ENCODE measurements at places on chromosomes 4 and X. TPM values are rescaled to one million over a fixed set of nuclear protein-coding genes. Genes with fewer than 3 reads are reported as not detected.

ARHGAP6 gene
- 4.1 TPM for total RNA-seq

ASB12 gene
- 0.33 TPM for total RNA-seq

FMR1NB gene
- not detected for total RNA-seq

TLR7 gene
- not detected for total RNA-seq

LRRC66 gene
- total RNA-seq: 1.3 TPM

NSUN7 gene
- 8.5 TPM for total RNA-seq

EREG gene
- not detected for total RNA-seq

SYN1 gene
- 2.9 TPM for total RNA-seq

RAB33B gene
- total RNA-seq: 11.4 TPM

MAGEB16 gene
- total RNA-seq: not detected

MAGEC2 gene
- total RNA-seq: not detected

TMEM31 gene
- not detected for total RNA-seq

GUCY1A1 gene
- not detected for total RNA-seq

DSPP gene
- total RNA-seq: not detected

GABRQ gene
- 0.41 TPM for total RNA-seq

DNA sequence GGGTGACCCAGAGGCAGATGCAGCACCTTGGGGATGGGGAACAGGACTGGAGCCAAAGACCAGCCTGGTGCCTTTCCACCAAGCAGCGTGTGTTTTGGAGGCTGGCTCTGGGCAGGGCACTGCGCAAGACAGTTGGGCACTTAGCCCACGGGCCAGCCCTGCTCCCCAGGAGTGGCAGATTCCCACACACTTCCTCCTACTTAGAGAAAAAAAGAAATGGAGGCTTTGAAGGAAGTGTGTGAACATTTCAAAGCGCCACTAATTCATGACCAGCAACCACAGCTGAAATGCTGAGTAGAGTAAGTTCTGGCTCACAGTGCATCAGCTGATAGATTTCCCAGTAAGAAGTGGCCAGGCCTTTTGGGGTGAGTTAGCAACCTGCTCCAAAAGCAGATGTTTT, 54.9 kb upstream of the LGI2 start:
- DNase-seq: no peak

DNA sequence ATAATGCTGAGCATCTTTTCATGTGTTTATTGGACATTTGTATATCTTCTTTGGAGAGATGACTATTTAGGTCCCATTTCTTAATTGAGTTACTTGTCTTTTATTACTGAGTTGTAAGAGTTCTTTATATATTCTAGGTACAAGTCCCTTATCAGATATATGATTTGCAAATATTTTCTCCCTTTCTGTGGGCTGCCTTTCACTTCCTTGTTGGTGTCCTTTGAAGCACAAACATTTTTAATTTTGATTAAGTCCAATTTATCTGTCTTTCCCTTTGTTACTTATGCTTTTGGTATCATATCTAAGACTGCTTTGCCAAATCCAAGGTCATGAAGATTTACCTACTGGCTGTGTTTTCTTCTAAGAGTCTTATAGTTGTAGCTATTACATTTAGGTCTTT, 113.2 kb downstream of the HNRNPD start:
- no peak for DNase-seq

- DNase-seq: no peak
These were observed 42.3 kb upstream of the RNF128 start for GRCh38 chrX:106684207-106684606.

- no peak for DNase-seq
These were observed 28.2 kb downstream of the SAT1 start for GRCh38 chrX:23811108-23811651.

DNA sequence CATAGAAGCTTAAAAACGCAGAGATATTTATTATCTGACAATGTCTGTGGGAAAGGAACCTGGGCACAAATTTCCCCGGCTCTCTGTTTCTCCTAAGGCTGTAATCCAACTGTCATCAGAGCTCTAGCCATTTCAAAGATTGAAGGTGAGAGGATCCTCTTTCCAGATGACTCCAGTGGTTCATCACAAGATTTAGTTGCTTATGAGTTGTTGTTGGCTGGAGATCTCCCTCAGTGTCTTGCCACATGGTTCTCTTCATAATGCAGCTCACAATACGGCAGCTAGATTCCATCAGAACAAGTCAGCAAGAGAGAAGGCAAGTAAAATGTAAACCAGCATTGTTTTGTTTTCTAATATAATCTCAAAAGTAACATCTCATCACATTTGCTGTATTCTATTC, 369.4 kb downstream of the GASK1B start:
- no peak for DNase-seq

GRCh38 chr4:183959319-183960045, 54.4 kb downstream of the STOX2 start:
- no peak for DNase-seq

GRCh38 chrX:117510453-117510852, 606.2 kb downstream of the KLHL13 start:
- DNase-seq: no peak

- DNase-seq: no peak
These were observed 95.4 kb downstream of the NKX6-1 start for GRCh38 chr4:84403656-84404055.

DNA sequence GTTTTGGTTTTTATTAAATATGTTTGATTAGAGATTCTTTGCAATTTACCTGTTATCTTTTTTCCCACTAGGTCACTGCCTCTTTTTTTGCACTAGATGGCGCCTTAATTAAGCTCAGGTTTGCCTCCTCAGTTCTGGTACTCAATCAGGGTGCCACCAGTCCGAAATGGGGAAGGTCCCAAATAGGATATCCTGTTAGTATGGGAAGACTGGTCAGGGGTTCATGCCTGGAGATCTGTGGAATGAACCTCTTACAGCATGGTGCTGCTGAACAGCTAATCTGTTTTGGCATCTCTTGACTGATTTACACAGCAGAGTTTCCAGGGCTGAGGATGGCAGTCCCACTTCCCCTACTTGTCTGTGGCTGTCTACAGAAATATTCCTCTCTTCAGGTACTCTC, 24.2 kb upstream of the VSIG1 start:
- DNase-seq: peak; percentile 1

- peak; percentile 27 for DNase-seq
These were observed 584 bp downstream of the SUV39H1 start for GRCh38 chrX:48696909-48697727.

- no peak for DNase-seq
These were observed 38.6 kb downstream of the TMEM150C start for GRCh38 chr4:82523179-82523578.

DNA sequence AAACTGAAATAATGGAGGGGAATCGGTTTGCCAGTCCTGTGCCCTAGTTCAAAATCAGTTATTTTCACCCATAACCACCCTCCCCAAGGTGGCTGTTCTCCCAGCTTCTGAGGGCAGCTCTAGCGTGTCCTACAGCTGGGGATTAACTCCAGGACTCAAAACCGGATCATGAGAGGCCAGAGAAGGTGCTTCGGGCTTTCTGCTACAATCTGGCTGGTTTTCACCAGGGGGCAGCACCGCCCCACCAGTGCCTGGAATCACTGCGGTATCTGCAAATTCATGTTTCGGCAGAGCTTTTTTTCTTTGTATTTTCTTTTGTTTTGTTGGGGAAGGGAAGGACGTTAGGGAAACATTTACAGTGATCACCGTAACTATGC, 28.4 kb downstream of the PDHA1 start:
- peak; percentile 72 for DNase-seq

DNA sequence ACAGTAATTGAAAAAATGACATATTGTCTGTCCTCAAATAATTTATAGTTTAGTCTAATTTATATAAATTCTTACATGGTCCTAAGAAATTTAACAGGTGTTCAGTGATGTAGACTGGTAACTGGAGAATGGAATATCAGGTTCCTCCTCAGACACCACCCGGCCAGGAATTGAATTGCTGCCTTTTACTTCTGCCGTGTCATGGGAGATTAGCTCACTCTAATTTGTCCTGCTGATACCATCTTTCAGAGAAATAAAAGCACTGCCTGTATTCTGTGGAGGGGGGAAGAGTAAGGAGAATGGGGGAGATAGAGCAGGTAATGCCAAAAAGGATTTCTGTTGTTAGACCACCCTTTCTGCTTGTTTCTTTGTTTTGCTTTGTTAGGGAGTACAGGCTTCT, 125.2 kb upstream of the KLHL4 start:
- no peak for DNase-seq

GRCh38 chrX:72304877-72305276, 837 bp downstream of the CITED1 start:
- no peak for DNase-seq

GRCh38 chrX:152937236-152937635, 39.4 kb downstream of the ZNF185 start:
- DNase-seq: no peak

DNA sequence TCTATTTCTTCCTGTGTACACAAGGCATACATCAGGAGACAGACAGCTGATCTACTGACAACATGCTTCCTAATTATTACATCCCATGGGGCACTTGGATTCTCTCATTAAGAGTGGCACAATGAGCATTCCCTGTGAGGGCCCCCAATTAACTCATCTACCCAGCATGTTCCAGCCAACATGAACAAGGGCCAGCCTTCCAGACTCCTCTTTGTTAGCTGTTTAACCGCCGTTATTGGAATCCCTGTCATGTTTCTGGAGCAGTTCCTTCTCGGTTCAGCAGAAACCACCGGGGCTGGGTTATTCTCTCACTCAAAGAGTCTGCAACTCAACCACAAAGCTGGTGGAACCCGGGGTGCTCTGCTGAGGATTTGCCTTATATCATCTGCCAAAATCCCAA, 9.9 kb upstream of the GPM6B start:
- no peak for DNase-seq

DNA sequence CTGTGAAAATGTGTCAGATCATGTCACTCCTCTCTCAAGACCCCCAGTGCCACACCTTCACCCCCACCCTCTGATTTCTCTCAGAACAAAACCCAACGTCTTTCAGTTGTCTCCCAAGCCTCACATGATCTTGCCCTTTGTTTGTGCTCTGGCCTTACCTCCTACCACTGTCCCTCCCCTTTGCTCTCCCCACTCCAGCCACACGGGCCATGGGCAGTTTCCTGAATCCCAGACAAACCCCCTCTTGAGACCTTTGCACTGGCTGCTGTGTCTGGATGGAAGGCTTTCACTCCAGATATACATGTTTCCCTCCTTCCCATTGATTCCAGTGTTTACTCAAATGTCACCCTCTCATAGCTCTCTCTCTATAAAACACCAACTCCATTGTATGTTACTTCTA, 3.6 kb upstream of the CENPE start:
- DNase-seq: no peak

DNA sequence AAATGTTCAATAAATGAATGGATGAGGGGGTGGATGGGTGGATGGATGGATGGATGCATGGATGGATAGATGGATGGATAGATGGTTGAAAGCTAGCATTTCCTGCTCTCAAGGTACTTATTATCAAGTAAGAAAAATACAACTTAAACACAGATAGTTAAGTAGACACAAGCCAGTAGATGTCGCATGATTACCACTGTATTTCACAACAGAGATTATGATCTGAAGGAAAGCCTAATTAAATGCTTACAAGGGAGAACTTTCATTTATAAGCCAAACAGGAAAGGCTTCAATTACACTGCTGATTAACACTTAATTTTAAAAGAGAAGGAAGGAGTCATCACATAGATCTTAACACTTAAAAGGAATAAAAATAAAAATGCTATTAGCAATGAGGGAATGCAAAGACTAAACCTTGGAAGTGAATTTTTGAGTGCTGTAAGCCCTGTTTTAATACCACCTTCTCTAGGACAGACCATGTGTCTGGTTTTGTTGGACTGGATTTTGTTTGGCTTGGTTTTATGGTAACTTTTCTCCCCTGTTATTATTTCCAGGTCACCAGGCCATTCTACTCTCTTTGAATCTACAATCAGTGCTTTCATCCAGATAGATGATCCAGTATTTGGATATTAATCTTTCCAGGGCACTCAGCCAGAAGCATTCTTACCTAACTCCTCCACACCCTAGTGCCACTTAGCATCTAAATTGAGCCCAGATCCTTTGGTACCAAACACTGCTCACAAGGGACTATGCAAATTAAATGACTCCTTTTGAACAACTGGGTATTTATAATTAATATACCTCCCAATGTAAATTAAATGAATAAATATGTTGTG, 75.5 kb upstream of the SLC39A8 start:
- DNase-seq: no peak

GRCh38 chrX:71464968-71465367, 67.9 kb upstream of the OGT start:
- no peak for DNase-seq

GRCh38 chrX:24696294-24696693, 2.6 kb downstream of the POLA1 start:
- no peak for DNase-seq

GRCh38 chr4:36320117-36320896, 38.9 kb downstream of the DTHD1 start:
- DNase-seq: no peak

- DNase-seq: no peak
These were observed 75.2 kb upstream of the NUDT6 start for GRCh38 chr4:122997463-122998101.

GRCh38 chr4:79290376-79290775, 35.5 kb downstream of the NAA11 start:
- DNase-seq: no peak

- DNase-seq: no peak
These were observed 135.6 kb upstream of the PLS3 start for GRCh38 chrX:115425359-115425758.

DNA sequence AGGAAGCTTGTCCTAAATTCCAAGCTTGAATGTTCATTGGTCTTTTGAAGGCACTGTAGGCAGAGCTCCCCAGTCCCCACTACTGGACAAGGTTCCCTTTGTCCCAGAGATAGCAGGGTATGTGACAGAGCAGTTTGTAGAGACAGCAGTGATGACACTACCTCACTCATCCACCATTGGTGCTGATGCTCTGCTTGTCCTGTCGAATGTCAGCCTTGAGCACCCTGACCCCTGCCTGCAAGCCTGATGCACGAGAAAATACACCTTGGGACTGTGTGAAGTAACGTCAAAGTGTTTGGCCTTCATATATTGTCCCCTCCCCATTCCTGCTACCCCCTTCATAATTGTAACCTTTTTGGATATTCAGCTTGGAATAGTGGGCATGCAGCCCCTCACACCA, 188.9 kb upstream of the EOLA2 start:
- DNase-seq: no peak

DNA sequence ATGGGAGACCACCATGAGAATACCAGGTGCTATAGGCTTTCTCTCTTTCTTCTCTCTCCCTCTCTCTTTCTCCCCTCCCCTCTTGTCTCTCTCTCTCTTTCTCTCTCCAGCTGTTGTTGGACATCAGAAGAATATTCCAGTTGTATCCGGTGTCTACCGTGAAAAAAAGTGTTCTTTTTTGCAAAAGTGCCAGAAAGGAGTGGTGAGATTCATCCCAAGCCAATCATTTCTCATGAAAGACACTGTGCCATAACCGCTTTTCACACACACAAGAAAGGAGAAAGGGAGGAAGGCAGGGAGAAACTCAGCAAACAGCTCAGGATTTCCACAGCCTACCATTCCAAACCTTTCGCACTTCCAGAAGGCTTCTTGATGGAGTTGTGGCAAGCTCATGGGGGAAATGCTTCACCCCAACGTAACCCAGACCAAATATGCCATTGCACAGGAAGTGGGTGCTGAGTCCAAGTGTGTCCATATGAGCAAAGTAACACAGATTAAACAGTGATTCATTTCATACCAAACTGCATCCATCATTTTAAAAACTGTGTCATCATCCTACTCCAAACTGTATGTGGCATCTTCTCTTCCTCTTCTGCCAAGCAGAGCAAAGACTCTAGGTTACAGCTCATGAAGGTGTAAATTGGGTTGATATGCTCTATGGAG, 224.0 kb downstream of the APBB2 start:
- no peak for DNase-seq

GRCh38 chr4:148007314-148007760, 275.4 kb downstream of the ARHGAP10 start:
- DNase-seq: no peak
